Myocyte (in vitro differentiated cells): ENCODE measurements at places on chromosomes 6 and 20.

DNA sequence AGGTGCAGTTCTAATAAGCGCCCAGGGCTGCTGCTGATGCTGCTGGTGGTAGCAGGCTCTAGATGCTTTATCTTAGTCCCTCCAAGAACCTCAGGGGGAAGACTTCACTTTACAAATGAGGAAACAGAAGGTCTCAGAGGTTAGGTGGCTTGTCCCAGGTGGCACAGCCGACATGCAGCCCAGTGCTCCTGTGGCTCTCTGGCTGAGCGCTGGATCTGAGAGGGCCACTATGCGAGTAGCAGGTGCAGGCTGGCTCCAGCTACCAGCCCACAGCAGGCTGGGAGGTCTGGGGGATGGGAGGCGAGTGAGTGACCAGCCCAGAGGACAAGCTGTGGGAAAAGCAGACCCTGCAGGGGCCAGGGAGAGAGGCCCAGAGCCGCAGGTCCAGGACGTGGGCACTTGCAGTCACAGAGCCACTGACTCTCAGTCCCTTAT, 90.9 kb downstream of the PRND start:
- no peak for DNase-seq

DNA sequence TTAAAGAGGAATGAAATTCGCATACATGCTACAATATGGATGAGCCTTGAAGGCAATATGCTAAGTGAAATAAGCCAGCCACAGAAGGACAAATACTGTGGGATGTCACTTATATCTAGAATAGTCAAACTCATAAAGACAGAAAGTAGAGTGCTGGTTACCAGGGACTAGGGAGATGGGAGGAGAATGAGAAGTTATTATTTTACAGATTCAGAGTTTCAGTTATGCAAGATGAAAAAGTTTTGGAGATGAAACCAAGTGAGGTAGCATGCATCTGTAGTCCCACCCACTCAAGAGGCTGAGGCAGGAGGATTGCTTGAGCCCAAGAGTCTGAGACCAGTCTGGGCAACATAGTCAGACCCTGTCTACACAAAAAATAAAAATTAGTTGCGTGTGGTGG, 82.5 kb upstream of the ARID1B start:
- no peak for DNase-seq

GRCh38 chr6:55953335-55953734, 77.9 kb upstream of the BMP5 start:
- peak; percentile 57 for DNase-seq

DNA sequence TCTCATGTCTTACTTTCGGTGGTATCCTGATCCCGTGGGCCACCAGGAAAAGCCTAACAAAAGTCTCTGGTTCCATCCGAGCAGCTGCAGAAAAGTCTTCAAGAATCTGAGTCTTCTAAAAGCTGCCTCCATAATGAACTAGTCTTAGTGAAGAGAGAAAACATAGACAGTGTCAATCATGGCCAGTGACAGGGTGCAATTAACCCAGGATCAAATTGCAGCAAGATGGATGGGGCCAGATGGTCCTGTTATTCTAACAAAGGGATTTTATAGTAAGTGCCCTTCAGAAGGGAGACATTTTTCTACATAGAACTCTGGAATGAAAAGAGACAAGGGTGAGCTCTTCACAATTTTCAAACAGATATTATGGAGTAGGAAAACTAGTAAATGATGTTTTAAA, 281.6 kb upstream of the ZFP64 start:
- DNase-seq = no peak

DNA sequence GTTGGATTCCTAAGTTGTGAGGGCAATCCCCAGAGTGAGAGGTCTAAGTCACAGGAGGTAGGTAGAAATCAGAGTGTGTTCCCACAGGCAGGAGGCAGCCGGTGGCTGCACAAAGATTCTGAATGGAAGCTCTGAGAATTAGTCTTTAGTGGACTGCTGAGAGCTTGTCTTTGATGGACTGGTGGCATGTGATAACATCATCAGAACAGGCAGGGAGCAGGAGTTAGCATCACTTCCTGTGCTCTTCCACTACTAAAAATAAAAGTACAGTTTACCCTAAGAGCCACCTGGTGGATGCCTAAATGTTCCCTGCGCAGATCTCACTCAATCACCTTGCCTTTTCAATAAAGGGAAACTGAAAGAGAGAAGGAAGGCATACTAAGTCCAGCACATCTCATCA, 294.6 kb upstream of the POU3F2 start:
- DNase-seq = no peak

GRCh38 chr6:2817903-2818443, 23.7 kb downstream of the SERPINB1 start:
- DNase-seq = peak; percentile 36

DNA sequence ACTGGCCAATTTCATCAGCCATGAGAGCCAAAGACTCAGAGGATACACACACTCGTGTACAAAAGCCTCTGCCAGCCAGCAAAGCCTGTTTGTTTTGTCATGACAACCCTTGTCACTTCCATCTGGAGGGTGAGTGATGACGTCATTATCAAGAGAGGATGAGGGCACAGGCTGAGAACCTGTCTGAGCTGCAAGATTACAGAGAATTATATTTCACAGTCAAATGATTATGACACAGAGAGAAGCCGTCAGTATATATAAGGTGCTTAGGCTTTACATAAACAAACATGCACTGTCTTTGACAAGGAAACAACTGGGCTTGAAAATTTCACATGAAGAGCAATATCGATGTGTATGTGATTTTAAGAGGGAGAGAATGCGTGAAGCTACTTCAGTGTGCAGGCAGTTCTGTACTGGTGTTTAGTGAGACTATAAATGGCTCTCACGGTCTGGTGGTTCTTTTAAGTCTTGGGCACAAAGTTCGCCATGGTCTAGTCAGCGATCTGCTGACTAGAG, 36.5 kb upstream of the BCLAF1 start:
- DNase-seq = peak; percentile 13

GRCh38 chr6:150535151-150535804, 64.4 kb upstream of the PLEKHG1 start:
- no peak for DNase-seq

DNA sequence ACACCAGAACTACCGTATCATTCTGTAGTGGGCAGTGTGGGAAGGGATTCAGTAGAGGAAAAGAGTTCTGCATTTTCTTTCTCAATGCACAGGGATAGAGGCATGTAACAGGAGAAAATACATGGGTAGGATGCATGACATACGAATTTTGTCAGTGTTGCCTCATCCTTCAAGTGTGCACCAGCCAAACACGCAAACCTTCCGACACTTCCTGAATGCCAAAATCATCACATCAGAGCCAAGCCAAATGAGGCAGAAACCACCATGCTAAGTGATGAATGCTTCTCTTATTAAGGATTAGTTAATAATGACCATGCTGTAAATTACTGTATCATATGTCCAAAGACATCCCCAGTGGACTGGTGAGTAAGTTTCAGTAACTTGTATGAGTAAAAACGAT, 27.3 kb downstream of the RAMACL start:
- no peak for DNase-seq

GRCh38 chr6:110643175-110643574, 166.8 kb upstream of the SLC22A16 start:
- DNase-seq = no peak

GRCh38 chr6:3869632-3870527, 20.7 kb downstream of the FAM50B start:
- DNase-seq = no peak

DNA sequence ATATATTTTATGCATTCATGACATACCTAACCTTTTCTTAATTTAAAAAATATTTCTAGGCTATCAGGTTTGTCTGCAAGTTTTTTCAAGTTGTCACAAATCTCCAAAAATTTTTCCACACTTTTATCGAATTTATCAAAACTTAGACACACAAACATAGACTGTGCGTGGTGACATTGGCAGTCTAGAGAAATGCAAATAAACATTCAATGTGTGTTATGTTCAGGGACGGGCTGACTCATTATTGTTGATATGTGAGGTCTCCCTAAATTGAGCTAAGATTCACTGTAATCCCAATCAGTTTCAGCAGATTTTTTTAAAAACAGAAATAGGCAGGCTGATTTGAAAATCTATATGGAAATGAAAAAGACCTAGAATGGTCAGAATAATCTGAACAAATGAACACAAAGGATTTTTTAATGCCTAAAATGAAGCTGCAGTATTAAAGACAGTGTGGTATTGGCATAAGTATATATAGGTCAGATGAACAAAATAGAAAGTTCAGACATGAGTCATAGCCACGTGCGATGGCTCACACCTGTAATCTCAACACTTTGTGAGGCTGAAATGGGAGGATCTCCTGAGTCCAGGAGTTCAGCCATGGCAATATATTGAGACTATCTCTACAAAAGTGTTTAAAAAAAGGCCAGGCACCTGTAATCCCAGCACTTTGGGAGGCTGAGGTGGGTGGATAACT, 19.2 kb downstream of the BLTP3A start:
- no peak for DNase-seq

DNA sequence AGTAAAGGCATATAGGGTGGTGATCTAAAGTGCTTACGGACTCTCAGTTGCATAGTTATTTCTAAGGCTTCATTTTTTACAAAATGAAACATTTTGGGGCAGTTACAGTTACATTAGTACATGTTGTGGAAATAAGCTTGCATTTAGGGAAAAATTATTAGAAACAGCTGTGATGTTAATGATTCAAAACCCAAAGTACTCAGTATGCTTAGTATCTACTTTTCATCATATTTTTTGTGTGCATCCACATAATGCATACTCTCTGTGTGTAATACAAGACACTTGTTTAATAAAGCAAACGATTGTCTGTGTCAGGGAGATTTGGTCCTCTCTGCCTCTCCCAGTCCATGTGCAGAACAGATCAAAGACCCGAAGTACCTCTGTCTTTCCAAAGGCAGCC, 11.4 kb upstream of the TBX18 start:
- DNase-seq = no peak

GRCh38 chr6:24520929-24521546, 26.3 kb downstream of the ALDH5A1 start:
- DNase-seq = peak; percentile 55

DNA sequence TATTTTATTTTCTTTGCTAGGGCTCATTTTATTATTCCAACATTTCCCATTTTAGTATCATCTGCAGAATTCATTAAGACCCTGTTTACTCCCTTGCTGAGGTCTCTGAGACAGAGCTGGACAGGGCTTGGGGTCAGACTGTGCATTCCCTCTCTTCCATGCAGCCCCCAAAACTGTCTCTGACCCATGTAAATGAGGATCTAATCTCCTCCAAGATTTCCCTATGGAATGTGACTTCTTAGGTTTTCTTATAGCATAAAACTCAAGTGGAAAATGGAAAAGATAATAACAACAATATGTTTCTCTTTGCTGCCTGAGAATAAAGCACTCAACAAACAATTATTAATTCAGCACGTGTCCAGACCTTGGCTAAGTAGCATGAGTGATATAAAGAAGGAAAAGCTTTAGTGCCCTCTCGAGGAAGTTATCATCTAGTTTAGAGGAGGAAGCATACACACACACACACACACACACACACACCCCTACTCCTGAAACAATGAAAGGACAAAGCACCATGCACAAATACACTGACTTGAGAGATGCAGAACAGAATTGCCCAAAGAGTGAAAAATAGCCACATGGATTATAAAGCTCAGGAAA, 815.5 kb downstream of the BCKDHB start:
- no peak for DNase-seq

- DNase-seq = peak; percentile 72
Observed at GRCh38 chr6:84967389-84967788, 203.0 kb upstream of the TBX18 start.

DNA sequence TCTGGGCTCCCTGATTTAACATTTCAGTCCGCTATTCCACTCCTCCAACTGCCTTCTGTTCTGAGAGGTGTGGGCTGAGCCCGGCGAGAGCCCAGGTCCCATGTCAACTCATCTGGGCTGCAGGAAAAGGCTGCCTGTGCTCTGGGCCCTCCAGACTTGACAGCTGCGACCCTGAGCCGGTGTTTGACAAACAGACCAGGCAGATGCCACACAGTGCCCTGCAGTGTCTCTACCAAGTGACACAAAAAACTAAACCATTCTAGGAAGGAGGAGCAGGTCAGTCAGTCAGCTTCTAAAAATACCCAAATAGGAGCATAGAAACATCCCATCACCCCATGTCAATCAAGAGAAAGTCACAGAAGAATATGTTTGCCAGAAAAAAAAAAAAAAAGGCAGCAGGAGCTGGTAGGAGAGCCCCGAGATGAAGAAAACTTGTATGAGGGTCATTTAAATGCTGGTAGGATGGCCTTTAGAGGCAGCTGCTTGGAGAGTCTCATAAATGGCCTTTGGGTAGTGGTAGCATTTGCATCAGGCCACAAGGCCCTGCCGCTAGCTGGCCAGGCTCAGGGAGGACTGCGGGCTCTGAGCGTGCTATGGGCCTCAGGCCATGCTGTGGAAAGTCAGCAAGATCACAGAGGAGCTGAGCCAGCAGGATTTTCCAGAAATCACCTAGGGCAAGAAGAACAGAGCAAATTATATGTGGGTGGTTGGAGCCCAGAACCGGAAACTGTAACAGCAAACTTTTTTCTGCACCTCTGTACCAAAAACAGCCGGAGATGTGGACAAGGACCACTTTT, 36.6 kb upstream of the GFOD1 start:
- DNase-seq = peak; percentile 86

- no peak for DNase-seq
Observed at GRCh38 chr20:43955750-43956191, 41.1 kb downstream of the TOX2 start.

DNA sequence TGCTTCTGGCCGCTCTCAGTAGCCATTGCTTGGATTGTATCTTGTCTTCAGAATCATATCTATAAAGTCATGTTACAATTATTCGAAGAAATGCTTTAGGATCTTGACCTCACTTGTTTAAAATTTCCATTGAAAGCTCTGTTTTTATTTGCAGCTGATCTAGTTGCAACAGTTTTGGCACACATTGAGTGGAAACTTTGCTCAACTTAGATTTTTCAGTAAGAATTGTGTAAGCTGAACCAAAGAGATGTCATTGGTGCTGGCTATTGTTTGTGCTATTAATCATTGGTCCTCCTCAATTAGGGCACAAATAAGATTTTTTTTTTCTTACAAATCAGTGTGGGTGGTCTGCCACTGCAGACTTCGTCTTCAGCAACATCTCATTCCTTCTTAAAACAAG, 649.2 kb downstream of the MMUT start:
- no peak for DNase-seq

GRCh38 chr6:153170511-153170910, 39.4 kb upstream of the RGS17 start:
- DNase-seq = peak; percentile 28

DNA sequence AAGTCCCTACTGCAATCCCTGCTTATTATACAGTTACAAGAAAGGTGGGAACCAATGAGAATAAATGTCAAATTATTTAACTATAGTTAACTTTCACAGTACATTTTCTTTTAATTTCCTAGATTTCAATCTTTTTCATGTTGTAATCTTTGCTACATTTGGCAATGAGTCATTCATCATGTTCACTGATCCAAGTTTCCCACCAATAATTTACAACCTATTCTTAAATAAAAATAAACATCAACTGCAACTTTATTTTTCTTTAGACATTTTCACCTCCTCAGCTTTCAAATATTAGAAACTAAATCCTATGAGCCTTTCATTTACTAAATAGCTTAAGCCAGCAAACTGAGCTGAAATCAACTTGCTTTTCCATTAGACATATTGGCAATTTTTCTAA, 541.3 kb upstream of the BTBD3 start:
- no peak for DNase-seq
